ENCODE measurements at places on chromosomes 1 and 21.

DNA sequence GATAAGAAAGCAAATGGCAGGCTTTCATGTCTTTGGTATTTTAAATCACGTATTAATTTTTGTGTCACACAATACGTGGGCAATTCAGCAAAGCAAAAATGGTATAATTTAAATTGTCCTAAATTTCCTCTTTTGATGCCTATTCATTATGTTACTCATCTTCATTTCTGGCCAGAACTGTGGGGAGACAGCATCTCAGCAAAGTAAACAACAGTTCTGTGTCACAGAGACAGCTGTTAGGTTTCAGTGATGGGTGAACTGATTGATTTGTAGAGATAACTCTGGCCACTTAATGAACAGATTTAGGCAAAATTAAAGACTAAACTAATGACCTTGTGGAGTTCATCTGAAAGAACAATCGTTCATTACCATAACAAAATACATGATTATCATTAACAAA lies 49.2 kb downstream of the FH start:
- DNase-seq, result no peak

- DNase-seq, result no peak
These were observed 24.0 kb upstream of the CPT2 start for GRCh38 chr1:53172426-53173128.

DNA sequence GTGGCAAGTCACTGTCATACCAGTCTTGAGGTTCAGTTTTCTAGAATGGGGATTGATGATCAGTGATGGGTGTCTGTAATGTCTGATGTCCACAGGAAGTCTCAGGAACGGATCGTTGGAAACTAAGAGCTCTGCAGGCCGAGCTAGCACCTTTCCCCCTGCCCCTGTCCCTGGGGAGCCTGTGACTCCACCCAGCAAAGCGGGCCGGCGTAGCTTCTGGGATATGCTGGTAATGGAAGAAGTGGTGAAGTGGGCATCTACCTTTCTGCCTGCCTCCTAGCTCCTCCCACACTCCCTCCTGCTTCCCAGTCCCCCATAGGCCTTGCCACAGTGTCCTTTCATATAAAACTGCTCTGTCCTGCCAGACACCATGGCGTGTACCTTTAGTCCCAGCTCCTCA lies 13.4 kb downstream of the HYI start:
- no peak for DNase-seq

GRCh38 chr1:230141797-230142607 lies 75.0 kb downstream of the GALNT2 start:
- DNase-seq, result no peak

- DNase-seq, result no peak
These were observed 41.1 kb downstream of the GLIS1 start for GRCh38 chr1:53697721-53698383.

DNA sequence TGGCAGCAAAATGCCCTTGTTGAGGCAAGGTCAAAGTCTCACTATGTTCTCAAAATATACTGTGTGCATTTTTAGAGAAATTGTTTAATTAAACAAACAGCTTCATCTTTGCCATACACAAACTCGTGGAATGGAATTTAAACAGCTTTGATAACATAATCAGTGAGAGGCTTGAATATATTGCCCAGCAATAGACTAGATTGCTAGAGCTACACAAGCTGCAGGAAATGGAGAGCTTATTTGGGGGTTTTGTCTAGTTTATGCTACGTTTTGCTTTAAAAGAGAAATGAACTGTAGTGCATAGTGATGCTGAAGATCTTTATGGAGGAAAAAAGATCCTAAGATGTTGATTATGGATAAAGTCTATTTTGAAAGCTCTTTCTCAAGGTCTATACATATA lies 166.8 kb upstream of the HMCN1 start:
- no peak for DNase-seq

DNA sequence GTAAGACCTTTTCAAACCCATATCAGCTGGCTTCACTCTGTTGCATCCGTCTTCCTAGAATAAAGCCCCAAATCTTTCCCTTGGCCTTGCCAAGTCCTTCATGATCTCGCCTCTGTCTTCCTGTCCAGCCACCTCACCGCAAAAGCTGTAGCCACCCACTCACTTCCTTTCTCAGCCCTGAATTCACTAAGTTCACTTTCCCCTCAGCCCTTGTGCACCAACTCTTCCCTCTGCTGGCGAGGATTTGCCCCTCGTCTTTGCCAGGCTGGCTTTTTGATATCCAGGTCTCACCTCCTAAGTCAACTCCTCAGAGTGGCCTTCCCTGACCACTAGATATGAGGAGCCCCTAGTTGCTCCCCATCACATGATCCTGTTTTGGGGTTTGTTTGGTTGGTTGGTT lies 3.9 kb upstream of the COL16A1 start:
- no peak for DNase-seq

- DNase-seq, result no peak
These were observed 169.1 kb downstream of the DYRK1A start for GRCh38 chr21:37535672-37536071.

GRCh38 chr1:58561633-58562032 lies 15.1 kb upstream of the OMA1 start:
- DNase-seq, result no peak

DNA sequence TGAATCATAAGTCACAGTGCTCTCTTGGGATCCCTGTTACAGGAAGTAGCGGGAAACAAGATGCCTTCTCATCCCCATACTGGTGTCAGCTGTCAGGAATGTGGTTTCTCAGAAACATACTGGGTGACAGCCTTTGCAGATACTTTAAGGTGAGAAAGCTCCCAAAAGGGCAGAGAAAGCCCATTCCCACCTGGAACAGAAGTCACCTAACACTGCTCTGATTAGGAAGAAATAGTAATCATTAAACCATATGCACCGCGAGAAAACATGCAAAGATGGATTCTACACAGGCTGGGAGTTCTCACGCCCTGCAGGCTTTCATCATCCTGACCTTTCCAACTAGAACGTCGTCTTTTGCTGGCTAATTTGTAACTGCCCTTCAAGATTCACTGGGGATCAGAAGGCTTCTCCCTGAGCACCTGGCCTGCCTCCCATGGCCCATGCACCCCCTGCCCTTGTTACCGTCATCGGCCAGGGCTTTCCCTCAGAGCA lies 46.2 kb upstream of the SLC44A3 start:
- DNase-seq, result no peak

DNA sequence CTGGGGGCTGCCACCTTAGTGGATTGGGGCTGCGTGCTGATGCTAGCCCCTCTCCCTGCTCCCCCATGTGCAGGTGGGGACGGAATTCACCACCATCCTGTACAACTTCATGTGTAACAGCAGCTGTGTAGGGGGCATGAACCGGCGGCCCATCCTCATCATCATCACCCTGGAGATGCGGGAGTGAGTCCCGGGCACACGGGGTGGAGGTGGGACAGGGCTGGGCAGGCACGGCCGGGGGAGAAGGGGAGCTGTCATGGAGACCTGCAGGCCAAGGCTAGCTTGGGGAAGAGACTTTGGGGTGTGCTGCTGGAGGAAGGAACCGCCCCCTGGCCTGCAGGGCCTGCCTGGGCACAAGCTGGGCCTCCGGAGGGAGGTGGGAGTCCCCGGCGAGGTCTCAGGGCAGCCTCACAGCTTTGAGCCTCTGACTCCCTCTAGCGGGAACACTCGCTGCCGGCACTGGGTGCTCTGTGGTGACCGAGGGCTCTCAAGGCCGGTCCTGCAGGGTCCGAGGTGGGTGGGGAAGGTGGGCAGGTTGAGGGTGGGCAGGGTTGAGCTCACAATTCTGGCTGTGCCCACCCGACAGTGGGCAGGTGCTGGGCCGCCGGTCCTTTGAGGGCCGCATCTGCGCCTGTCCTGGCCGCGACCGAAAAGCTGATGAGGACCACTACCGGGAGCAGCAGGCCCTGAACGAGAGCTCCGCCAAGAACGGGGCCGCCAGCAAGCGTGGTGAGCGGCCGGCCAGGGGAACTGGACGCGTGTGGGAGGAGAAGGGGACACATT lies 25.0 kb upstream of the CCDC27 start:
- no peak for DNase-seq

DNA sequence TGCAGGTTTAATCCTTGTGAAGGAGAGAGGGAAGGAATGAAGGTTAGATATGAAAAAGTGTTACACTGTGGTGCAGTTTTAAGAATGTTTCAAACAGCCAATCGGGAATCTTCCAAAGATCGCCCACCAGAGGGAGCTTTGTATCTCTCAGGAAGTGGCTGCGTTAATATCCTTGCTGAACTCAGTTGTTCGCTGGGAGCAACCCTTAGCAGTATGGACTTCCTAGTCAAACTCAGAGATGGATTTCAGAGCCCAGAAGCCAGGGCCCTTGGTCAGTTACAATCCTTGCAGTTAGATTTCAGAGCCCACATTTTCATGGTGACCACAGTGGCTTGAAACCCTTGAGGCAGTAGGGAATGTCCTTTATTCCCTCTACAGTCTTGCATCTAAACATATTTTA lies 136.2 kb downstream of the NTNG1 start:
- DNase-seq, result no peak

DNA sequence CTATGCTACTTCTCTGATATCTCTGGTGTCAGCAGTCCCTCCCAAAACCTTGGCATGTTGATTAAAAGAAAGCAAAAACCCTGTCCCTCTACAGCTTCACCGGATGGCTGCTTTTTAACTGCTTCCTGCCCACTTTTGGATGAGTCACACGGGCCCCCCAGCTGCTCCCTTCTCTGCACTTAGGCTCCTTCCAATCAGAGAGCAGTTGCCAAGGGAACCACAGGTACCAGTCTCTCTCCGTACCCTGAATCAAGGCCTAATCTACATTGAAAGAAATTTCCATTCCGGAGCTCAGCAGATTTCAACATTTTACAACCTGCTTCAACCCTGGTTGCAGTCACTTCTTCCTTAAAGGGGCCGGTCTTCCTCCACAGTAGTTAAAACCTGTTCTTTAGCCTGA lies 70.6 kb upstream of the GJB5 start:
- DNase-seq, result no peak

DNA sequence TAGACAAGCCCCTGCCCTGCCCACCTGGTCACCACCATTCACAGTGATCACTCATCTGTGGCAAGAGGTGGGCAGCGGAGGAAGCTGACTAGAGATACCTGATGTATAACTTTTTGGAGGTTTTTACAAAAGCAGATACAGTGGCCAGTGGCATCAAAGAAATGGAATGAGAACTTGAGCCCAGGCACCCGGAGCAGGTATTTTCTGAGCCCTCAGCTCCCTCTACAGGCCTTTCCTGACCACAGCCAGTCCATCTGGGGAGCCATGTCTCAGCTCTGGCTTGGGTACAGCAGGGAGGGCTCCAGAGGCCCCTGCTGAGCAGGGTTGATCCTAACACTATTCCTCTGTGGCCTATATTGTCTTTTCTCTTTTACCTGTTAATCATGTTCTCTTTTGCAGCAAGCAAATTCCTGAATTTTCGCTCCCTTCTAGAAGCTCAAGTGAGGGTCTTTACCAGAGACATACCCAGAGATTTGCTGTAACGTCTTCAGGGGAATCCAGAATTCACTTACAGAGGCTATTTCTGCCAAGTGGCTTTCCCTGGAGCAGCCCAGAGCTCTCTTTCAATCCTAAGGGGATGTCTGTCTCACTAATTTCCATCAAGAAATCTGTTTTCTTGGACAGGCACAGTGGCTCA lies 27.3 kb downstream of the GPR157 start:
- DNase-seq, result no peak

DNA sequence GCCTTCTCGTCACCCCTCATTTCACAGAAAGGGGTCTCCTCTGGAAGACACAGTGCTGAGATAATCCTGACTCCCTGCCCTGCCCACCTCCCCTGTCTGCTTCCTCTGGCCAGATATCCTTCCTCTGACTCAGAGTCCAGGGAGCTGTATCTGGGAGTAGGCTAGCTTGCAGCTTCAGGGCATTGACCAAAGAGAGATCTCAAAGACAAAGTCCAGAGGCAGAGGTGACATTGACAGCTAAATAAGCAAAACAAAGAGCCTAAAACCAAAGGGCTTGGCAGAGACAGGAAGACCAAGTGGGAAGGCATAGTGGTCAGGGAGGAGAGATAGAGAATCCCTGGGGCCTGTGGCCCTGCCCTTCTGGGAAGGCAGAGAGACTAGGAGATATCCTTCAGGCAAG lies 64.9 kb downstream of the TNR start:
- no peak for DNase-seq

DNA sequence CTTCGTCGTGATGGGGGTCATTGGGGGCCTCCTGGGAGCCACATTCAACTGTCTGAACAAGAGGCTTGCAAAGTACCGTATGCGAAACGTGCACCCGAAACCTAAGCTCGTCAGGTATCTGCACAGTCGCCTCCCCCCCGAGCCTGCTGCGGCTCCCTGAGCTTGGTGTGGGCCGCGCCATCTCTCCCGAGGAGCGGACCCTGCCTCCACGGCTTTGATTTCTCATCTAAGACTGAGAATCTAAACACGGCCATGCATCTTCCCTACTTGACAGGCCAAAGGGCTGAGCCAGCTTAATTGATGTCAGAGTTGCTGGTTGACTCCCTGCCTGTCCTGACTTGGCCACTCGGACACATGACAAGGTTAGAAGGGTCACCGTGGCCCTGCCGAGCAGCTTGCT lies 19.1 kb downstream of the NPPA start:
- no peak for DNase-seq
